EL (cell line): ENCODE measurements at places on chromosomes 5 and 9.

DNA sequence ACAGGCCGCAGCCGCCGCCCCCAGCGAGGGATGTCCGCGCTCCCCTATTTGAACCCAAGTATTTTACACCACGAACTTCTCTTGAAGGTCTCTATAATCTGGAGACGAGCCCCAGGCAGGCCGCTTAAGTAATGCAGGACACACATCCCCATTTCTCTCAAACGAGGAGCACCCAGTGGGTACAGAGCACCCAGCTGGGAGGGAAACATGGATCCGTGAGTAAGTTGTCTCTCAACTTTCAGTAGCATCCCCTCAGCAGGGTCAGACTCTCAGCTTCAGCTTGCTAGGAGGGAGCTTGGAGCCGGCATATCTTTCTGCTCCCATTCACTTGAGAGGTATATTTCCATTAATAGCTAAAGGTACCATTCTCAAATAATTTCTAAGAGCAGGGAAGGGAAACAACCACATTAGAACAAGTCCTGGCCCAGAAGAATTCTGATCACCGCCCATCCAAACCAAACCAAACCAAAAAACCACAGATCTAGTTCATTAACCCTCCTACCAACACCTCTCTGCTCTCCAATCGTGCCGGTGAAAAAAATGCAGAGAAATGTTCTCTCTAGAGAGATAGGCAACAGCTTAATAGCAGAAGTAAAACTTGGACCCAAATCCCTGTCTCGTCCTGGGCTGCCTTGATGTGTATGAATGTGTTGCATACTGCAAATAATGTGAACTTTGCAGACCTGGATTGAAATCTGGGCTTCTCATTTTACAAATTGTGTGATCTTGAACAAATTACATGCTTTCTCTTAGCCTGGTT, 910 bp downstream of the TDRD7 start:
- peak; percentile 50 for DNase-seq

GRCh38 chr5:87755360-87755759, 342.6 kb upstream of the CCNH start:
- DNase-seq: no peak

- no peak for DNase-seq
Observed at GRCh38 chr5:147482706-147483180, 27.1 kb downstream of the DPYSL3 start.

DNA sequence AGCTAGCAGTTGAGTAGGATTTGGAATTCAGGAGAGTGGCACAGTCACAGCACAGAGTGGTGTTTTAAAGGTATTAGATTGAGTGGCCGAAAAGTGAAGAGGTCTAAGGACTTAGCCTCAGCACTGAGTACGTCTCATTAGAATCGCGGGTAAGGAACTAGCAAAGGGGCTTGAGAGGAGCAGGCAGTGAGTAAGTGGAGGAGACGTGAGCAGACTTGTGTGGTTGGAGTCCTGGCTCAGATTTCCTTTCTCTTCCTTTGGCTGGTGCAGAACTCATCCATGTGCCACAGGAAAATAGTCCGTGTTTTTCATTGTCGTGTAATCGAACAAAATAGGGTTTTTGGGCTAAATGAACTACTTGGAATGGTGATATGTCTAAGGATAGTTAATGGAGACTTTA, 3.4 kb downstream of the EXOSC2 start:
- DNase-seq: no peak

DNA sequence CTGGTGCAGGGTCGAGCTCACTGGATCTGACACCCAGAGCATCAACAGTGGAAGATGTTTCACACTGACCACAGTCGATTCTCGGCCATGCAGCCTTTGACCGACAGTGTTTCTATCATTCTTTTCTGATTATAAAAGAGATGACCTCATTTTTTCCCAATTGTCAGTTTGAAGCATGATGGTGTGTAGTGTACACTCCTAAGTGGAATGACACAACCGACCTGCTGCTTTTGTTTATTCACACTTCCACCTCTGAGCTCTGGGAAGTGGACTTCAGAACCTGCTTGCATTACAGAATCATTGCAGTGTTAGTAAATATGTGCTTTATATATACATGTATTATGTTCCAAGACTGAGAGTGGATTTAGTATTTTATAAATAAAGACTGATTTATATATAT, 128.6 kb downstream of the IRX2 start:
- no peak for DNase-seq

DNA sequence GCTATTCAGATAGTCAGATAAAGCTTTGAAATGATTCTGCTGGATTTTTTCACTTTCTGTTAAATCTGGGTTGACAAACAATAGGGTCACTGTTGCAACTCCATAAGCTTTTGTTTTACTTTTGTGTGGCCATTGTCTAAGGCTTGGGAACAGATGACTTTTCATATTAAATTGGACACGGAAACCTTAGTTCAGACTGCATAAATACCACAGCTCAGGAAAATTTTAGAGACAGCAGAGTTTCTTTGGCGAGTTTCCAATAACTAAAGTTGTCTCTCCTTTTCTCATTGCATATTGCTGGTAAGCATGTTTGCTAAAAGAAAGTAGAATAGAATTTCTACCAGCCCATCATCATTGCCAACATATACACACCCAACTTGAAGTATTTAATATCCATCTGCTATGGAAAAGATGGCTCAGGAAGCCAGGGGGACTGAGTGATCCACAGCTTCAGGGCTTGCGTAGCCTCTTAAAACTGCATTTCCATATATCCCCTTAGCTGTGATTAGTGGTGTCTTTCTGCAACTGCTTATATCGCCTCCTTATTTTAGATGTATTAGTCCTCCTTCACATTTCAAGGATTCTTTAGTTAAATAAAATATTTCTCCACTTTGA, 168.2 kb downstream of the ARHGAP26 start:
- no peak for DNase-seq

DNA sequence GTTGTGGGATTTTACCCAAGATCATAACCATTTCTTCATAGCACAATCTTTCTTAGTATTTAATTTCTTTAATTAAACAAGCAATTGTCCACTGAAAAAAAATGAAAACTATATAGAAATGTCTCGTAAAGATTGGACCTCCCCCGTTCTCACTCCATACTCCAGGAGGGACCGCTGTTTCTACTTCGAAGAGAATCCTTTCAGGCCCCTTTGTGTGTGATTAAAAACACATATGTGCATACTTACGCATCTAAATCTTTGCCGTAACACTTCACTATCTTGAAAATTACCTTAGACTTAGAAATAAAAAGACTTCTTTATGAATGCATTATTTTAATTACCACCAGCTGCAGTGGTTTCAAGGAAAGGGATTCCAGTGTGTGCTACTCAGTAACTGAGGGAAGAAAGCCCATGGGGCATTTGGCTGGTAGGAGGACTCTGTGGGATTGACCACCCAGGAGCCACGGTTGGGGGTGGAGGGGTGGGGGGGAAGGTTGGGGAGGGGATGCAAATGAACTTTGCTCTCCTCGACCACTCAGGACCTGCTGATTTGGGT, 209.1 kb downstream of the FAM114A2 start:
- DNase-seq: no peak

DNA sequence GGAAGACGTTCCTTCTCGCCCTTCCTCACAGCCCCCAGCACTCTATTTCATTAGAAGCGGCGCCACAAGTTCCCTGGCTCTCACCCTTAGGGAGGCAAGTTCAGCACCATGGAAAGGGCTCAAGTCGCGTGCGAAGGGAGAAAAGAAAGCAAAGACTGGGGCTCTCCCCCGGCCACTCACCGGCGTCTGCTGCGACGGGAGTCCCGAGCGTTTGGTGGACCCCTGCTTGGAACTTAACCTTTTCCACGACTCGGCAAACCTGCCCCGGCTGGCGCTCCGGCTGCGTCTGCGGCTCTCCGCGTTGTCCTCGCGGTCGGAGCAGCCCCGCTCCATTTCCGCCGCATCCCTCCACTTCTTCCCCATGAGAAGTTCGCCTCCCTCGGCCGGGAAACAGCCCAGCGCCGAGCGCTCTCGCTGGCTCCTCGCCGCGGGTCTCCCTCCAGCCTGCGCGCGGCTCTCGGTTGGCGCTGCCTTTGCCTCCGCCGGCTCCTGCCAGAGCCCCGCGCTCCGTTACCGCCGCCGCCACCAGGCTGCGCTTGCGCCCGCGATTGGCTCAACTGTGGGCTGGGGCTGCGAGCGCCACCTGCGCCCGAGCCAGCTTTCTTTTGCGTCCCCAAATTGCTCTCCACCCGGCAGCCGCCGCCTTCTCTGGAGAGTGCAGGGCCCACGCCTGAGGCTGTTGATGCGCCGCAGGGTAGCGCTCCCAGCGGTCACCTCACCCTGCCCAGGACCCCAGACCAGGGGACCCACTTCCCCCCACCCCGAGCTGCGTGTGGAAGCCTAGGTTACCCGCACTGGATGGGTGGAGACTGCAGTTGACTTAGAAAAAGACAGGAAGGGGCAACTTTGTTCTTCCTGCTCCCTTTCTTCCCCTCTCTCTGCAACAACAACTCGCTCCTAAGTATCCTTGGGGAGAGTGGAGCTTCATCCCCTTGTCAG, 321.6 kb downstream of the CEMIP2 start:
- DNase-seq: peak; percentile 57

GRCh38 chr5:134577022-134577795, 51.7 kb downstream of the JADE2 start:
- peak; percentile 87 for DNase-seq

DNA sequence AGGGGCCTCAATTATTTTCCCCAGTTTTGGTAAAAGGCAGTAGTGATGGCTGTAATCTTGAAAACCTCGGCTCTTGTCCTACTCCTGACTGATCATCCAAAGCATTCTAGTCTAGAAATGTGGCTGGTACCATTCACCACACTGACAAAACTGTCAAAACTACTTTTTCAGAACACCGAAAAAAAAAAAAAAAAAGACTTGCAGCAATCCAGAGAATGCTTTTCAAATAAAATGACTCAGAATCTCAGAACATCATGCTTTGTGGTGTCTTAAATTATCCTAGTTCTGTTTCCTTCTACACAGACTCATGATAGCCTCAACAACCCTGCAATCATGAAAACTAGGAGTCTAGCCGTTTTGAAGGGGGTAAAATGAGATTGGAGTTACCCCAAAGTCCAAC, 13.4 kb downstream of the SLC28A3 start:
- DNase-seq: no peak

GRCh38 chr9:3977614-3978112, 322.2 kb downstream of the GLIS3 start:
- no peak for DNase-seq

- peak; percentile 41 for DNase-seq
Observed at GRCh38 chr5:153658606-153659005, 168.1 kb downstream of the GRIA1 start.

- no peak for DNase-seq
Observed at GRCh38 chr5:154315196-154315595, 124.7 kb downstream of the GALNT10 start.

GRCh38 chr9:38026021-38026809, 42.8 kb downstream of the SHB start:
- DNase-seq: peak; percentile 98

GRCh38 chr9:90552317-90552716, 90.3 kb downstream of the DIRAS2 start:
- no peak for DNase-seq

DNA sequence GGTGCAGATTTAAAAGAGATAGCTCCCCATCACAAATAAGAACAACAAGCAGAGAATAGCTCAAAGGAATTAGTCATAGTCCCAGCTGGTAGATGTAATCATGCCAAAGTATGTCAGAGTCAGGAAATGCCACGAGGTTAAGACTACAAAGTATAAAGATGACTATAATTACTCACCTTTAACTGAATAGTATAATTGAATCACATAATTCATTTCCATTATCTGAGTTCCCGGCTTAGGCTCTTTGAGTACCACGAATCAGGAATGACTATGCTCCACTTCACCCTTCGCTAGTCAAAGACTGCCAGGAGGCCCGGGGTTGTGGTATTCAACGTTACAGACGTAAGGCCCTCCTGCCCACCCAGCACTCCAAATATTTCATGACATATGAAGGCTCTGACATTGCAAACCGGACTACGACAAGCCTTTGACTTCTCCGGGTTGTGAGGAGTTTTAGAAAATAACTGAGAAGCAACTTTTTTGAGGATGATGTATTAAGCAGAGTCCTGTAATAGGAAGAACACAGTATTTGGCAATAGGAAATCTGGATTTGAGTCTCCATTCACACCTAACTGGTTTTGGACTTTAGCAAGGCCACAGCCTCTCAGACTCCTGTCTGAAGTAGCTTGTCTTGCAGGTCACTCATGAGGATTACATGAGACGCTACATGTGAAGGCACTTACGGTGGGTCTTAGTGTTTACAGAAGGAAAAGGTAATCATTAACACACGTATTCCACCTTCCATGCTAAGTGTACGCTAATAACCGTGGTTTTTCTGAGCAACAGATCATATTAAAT, 64.6 kb downstream of the ENC1 start:
- DNase-seq: peak; percentile 87

GRCh38 chr5:79798893-79799590, 109.4 kb downstream of the CMYA5 start:
- no peak for DNase-seq

- no peak for DNase-seq
Observed at GRCh38 chr5:65462139-65462705, 19.5 kb downstream of the ADAMTS6 start.

GRCh38 chr5:133372293-133372937, 239.9 kb downstream of the FSTL4 start:
- DNase-seq: no peak

DNA sequence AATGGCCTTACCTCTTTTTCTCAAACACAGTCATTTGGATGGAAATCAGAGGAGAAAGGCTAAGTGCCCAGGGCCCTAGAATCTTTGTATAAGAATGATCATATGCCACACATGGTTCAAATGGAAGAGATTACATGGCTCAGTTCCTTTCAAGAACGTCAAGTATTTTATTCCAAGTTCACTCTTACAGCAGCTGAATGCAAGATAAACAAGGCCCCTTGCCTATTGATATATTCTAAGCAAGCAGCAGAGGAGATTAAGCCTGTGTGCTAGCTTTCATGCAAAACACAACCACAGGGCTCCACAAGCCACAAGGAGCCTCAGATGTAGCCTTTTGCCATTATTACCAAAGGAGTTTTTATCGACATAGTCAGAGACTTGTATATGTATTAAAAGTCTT, 55.3 kb upstream of the SLCO6A1 start:
- no peak for DNase-seq

DNA sequence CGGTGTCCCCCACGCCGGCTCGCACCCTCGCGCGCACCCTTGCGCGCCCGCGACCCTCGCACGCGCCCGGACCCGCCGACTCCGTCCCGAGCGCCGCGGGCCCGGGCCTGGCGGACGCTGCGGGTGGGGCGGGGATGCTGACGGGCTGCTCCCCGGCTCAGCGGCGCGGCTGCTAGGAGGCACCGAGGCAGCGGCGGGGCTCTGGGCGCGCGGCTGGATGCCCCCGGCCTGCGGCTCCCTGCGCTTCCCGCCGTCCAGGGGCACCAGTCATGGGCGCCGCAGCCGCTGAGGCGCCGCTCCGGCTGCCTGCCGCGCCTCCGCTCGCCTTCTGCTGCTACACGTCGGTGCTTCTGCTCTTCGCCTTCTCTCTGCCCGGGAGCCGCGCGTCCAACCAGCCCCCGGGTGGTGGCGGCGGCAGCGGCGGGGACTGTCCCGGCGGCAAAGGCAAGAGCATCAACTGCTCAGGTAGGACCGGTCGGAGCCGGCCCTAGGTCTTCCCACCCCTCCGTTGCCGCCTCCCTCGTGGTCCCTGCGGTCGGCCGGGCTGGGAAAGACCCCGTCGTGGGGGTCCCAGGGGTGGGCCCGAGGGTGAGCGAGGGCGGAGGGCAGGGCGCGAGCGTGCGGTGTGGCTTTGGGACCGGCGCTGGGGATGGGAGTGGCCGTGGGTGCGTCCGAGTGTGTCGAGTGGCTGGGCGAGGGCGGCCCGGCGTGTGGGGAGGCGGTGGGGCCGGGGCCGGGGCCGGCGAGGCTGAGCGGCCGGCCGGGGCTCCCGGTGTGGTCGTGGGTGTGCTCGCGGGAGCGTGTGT, 530 bp downstream of the TMEFF1 start:
- DNase-seq: peak; percentile 51
